SK-N-SH treated with all-trans-retinoic acid at 6 μM for 48 hours (cell line): ENCODE measurements at places on chromosomes 4 and X.

DNA sequence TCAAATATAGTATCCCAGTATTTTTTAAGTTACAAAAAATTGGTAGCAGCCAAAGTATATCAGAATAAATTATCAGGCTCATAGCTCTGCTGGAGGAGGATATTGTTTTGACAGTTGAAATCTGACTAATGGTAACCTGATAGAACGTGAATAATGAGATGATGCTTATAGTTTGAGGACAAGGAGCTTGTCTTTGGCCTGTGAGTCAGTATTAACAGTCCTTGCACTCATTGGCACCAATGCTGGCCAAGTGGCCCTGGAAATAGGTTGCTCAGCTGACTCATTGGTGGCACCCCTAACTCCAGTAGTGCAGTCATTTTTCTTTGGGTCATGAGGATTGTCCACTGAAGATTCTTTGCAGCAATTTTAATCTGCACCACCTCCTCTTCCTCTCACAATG lies 203.3 kb upstream of the JADE1 start:
- ATAC-seq, result peak; percentile 21

- peak; percentile 10; the same call in 2 of the 3 replicates for ATAC-seq
Measured at GRCh38 chr4:4838936-4839810, 20.3 kb upstream of the MSX1 start.

GRCh38 chrX:107716118-107716684 lies 59.4 kb downstream of the TSC22D3 start:
- peak; percentile 61 for ATAC-seq

DNA sequence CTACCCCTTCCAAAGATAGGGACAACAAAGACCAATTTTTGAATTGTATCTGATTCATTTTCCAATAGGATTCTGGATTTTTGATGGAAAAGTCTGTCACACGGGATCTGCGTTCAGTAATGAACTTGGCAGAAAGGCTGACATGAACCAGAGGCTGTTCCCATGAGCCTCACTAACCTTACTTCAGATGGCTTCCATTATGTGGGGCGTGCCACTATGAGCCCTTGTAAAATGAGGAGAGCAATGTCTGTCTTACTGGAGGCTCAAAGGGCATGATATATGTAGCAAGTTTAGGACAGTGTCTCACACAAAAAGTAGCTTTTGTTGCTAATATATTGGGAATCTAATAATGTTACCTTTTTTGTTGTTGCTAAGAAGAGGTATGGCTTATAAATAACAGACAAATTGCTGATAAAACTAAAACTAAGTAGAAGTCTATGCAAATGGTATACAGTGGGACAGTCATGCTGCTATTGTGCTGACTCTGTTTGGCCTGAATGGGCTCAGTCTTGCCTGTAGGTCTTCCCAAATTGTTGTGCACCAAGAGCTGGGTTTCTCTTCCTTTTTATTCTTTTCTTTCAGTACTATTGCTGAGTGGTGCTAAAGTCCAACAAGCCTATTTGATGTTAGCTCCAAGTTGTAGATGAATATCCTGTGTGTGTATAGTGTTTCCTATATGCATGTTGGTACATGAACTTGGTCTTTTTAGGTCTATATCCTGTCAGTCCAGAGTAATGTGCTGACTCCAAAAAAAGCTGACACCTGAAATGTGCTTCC lies 132.1 kb downstream of the SPRY1 start:
- no peak for ATAC-seq

DNA sequence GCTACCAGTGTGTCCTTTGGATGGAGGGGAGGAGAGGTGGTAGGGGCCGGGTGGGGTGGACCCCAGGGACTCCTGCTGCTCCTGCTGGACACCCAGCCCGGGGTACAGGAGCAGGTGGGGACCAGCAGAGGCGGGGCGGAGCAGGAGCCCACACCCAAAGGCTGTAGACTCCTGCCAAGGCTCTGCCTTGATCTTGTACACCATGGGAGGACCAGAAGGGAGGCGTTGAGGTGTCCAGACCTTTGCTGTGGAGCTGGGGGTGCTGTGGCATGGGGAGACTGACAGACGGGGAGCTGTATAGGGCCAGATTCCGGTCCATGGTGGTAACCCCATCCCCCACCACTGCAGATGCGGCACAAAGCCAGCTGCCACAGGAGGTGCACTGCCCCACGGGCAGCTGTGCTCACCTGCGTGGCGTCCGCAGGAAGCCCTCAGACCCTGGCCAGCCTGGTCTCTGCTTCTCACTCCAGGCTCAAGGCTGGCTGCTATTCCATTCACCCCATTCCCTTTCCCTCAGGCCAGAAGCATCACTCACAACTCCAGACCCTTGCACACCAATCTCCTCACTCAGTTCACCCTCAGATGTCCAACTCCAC lies 5.0 kb upstream of the SLC26A1 start:
- no peak for ATAC-seq

- ATAC-seq, result no peak
Measured at GRCh38 chr4:168677063-168677462, 180.2 kb downstream of the PALLD start.

DNA sequence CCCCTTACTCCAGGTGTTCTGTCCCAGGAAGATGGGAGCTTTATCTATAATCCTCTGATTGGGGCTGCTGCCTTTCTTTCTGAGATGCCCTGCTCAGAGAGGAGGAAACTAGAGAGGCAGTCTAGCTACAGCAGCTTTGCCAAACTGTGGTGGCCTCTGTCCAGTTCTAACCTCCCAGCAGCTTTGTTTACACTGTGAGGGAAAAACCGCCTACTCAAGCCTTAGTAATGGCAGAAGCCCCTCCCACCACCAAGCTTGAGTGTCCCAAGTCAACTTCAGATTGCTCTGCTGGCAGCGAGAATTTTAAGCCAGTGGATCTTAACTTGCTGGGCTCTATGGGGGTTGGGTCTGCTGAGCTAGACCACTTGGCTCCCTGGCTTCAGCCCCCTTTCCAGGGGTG lies 394.9 kb upstream of the PABPC5 start:
- no peak for ATAC-seq

- peak; percentile 76 for ATAC-seq
Measured at GRCh38 chr4:103150677-103151076, 47.5 kb downstream of the CENPE start.

DNA sequence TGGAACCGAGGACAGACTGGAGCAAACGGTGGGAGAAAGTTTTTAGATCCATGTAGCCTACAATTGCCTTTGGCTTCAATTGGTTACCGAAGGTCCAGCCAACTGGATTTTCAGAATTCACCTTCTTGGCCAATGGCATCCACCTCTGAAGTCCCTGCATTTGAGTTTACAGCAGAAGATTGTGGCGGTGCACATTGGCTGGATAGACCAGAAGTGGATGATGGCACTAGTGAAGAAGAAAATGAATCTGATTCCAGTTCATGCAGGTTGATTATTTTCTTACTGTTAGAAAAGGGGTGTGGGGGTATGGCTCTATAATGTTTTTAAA lies 702 bp downstream of the KLHL5 start:
- no peak; the same call in 1 of the 3 replicates for ATAC-seq

GRCh38 chr4:151991001-151991883 lies 230.4 kb upstream of the GATB start:
- ATAC-seq, result no peak

GRCh38 chr4:122603156-122603574 lies 17.7 kb downstream of the IL21 start:
- ATAC-seq, result no peak

DNA sequence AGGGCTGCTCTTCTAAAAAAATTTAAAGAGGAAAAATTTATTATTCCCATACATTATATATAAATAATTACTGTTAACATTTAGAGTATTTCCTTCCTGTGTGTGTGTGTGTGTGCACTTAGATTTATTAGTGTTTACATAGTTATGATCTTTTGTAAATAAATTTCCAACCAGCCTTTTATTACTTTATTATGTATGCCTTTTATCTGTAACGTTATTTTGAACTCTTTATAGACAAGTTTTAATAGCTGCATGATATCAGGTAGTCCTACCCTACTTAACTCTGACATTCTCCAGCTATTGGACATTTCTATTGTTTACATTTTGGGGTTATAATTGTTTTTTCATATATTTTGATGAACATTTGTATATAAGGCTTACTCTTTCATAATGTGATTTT lies 8.8 kb downstream of the THAP9 start:
- no peak for ATAC-seq

GRCh38 chrX:136636121-136636520 lies 11.8 kb upstream of the CD40LG start:
- no peak for ATAC-seq

- ATAC-seq, result no peak; the same call in 2 of the 3 replicates
Measured at GRCh38 chrX:102154900-102155805, 624 bp downstream of the BEX5 start.

- ATAC-seq, result no peak
Measured at GRCh38 chr4:107751670-107752069, 31.6 kb upstream of the PAPSS1 start.
